Cortex of kidney (tissue), 1 donor: ENCODE measurements at places on chromosomes 1 and 21.

DNA sequence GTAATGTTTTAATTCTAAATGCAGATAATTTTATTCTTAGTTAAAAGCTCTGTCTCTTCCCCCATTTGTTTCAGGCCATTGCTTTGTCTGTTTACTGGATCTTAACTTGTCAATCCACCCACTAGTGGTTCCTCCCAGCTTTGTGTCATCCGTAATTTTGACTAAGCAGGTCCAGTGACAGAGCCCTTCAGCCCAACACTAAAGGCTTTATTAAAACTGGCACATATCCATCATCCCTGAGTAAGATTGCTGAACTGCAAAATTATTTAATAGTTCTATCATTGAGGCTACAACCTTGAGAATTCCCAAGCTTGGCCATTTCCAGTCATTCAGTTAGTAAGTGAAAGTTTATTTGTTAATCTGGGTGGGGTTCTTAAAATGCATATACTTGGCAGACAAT is 96.7 kb downstream of the NGF start:
- no peak for DNase-seq

- no peak for DNase-seq
These were observed 3.4 kb downstream of the LRRC71 start for GRCh38 chr1:156923670-156924477.

- DNase-seq = no peak
These were observed 10.0 kb upstream of the A3GALT2 start for GRCh38 chr1:33330906-33331305.

GRCh38 chr1:110915804-110916203 is 42.9 kb downstream of the CD53 start:
- no peak for DNase-seq

DNA sequence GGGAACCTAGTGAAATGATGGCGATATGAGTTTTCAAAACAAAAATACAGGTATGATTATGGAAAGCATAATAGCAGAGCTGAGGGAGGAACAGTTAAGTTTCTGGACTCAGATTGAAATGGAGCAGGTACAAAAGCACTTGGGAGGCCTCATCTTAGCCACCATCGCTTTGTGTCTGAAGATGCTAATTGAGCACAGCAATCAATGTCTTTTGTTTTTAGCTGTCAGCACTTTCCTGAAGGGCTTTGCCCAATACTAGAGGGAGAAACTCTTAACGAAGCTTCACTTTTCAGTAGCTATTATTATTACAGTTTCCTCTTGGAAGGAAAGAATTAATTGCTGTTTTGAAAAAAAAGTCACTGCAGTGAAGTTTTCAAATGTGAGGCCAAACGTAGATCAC is 348.7 kb downstream of the RWDD3 start:
- DNase-seq = no peak

DNA sequence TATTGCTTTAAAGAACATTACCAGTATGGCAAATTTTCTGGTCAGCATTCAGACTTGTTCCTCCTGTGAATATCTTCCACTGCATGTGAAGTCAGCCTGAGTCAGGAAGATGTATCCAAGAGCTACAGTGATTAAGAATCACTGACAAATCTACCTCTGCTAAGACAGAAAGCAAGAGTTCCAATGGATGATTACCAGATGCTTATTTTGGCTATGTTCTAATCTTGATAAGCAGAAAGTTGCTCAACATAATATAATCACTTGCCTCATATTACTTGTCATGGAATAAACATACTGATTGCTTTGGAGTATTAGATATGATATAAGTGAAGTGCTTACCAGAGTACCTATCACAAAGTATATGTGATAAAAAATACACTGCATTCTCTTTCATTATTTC is 738.1 kb downstream of the ADGRL2 start:
- DNase-seq = no peak

DNA sequence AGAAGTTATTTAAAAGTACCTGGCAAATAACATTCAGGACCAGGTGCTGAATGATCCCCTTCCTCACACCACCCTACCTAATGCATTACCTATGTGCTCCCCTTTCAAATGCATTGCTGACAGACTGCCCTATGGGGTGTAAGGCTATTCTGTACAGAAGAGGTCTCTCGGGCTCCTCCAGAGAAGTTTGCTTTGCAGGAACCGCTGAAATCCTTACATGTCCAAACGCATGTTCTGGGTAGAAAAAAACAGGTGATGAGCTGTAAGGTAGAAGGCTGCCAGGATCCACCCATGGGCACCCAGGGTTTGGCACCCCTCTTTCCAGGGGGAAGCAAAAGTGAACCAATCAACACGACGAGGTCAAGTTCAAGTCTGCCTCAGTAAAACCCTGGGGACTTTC is 58.3 kb upstream of the TARBP1 start:
- DNase-seq = no peak

- no peak for DNase-seq
These were observed 373.4 kb downstream of the SEC16B start for GRCh38 chr1:177596485-177596884.

DNA sequence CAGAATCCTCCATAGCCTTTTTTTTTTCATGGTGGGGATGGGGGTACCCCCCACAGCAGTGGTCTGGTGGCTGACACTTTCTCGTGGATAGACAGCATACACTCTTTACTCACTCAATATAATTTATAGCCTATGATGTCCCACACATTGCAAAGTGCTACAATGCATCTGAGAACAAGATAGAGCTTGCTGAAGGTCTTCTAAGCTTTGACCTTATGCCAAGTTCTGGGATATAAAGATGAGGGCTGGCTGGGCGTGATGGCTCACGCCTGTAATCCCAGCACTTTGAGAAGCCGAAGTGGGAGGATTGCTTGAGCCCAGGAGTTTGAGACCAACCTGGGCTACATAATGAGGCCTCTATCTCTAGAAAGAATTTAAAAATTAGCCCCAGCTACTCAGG is 78.0 kb downstream of the MPZL1 start:
- DNase-seq = no peak

- no peak for DNase-seq
These were observed 76.5 kb downstream of the VCAM1 start for GRCh38 chr1:100796046-100796445.

- no peak for DNase-seq
These were observed 87.9 kb downstream of the PLPP3 start for GRCh38 chr1:56491441-56491840.

DNA sequence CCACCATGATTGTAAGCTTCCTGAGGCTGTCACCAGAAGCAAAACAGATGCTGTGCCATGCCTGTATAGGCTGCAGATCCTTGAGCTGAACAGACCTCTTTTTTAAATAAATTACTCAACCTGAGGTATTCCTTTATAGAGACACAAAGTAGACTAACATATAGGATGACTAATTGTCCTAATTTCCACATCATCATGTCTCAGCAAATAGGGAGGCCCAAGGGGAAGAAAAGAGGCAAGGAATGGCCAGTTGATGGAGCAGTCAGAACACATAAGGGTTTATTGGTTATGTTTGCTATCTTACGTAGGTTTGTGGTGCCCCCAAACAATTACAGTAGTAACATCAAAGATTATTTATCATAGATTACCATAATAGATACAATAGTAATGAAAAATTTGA is 126.2 kb downstream of the RASAL2 start:
- DNase-seq = no peak

DNA sequence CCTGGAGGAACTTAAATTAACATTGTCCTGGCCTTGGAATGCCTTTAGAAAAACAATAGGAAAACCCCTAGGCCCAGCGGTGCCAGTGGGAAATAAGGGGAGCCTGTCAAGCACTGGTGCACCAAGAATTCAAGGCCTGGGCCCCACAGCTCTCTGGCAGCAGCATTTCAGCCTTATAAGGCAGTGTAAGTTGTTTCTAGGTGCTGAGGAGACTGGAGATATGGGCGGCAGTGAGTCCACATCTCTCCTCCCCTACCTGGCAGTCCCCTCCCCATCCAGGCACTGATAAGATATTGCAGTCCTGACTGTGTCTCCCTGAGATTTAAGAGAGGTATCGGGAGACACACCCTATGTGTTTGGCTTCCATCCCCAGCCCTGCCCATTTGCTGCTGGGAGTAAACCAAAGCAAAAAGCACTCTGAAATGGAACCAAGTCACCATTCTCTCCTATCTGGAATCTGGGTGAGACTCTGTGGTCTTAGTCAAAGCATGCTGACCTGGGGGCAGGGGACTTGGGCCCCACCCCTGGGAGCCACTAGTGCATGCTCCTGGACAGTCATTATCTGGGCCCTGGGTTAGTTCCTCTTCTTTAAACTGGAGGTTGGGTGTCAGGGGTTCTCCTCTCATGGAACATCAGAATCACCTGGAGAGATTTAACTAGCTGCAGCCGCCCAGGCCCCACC is 30.5 kb downstream of the DEGS1 start:
- DNase-seq = no peak

DNA sequence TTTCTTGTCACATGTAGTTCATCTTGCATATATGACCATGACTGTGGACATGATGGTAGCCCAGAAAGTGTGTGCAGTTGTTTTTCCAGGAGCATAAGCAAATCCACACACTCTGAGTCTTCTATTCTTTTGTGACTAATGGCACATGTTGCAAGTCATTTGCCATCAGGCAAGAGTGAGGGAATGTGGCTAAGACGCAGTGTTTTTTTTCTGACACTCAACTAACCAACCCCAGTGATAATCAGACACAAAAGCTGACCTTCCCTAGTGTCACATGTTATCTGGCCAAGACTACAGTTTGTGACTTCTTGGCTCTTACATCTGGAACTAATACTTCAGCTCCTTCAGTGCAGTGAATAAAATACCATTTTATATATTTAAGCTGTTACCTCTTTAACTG is 108.8 kb downstream of the ITSN1 start:
- no peak for DNase-seq

- DNase-seq = no peak
These were observed 84.7 kb downstream of the LRRC53 start for GRCh38 chr1:74427681-74428080.

DNA sequence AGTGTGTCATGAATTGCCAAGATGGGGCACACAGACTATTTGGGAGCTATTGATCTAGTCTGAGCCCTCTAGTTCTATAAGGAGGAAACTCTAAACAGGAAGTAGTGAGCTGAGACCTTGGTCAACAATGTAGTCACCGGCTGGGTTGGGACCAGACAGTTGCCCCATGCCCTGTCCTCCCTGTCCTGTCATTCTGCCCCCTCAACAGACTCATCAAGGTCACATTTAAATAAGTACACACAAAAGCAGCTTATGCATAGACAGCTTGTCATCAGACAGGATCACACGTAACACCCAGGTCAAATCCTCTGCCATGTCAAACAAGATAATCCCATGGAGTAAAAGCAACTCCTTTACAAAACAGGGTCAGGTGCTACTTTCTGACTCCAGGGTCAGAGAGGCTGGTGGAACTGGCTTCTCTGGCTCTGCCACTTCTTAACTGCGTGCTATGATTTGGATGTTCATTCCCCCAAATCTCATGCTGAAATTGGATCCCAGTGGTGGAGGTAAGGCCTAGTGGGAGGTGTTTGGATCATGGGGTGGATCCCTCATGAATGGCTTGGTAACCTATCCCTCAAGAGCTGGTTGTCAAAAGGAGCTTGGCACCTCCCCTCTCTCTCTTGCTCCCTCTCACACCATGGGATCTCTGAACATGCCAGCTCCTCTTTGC is 128.9 kb downstream of the HIVEP3 start:
- no peak for DNase-seq

- no peak for DNase-seq
These were observed 65.1 kb upstream of the ID3 start for GRCh38 chr1:23624440-23624839.

GRCh38 chr1:206516728-206516990 is 9.3 kb downstream of the RASSF5 start:
- DNase-seq = no peak

DNA sequence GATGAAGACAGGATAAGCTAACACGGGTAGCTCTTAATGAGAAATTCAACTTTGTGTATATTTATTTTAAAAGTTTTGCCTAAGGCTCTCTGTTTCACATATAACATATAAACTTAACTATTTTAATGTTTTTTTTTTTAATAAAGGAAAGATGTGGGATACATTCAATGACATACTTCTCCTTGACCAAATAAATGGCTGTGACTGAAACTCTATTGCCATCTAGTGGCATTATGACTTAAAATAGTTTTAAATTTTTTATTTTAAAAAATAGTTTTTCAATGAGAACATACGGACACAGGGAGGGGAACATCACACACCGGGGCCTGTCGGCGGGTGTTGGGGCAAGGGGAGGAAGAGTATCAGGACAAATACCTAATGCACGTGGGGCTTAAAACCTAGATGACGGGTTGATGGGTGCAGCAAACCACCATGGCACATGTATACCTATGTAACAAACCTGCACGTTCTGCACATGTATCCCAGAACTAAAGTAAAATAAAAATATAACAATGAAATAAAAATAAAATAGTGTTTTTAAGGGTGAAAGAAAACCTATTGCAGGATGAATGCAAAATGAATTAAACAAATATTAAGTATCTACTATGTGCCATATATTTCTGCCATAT is 83.4 kb downstream of the LYST start:
- no peak for DNase-seq

DNA sequence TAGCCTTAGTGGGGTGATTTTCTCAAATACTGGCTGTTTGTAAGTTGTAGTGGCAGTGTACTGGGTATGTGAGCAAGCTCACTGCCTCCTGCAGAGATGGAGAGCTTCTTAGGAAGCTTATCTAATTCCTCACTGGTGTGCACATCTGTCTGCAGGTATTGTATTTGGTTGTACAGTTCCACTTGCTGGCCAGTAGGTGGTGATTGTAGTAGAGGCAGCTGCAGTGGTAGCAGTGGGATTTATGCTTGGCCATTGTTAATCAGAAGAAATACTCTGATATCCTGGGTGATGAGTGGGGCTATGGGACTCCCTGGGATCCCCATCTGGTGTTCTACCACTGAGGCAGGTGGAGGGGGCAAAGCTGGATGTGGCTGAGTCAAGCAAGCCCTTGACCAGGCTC is 276.1 kb upstream of the SPAG17 start:
- DNase-seq = no peak

DNA sequence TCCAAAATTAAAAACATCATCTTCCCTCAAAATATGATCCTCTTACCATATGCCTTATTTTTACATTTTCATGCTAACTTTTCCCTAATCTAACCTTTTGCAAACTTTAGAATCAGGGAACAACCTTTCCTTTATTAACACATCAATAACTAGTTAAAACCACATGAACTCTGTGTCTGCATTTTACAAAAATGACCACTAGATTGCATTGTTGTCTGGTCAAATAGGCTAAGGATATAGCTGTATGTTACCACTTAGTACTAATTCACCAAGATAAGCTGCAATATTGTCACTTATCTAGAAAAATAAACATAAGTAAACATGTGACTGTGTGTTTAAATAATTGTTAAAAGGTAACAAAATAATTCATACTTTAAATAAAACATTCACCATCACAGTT is 82.3 kb downstream of the DENND1B start:
- DNase-seq = no peak

- no peak for DNase-seq
These were observed 35.4 kb upstream of the ARF1 start for GRCh38 chr1:228047183-228047466.

GRCh38 chr1:53448241-53448841 is 10.9 kb upstream of the DMRTB1 start:
- DNase-seq = no peak
